Astrocyte (in vitro differentiated cells and primary cell): ENCODE measurements at places on chromosomes 1 and 21.

GRCh38 chr1:22166439-22166838 is 23.5 kb upstream of the WNT4 start:
- no peak for DNase-seq

GRCh38 chr1:84635429-84635828 is 54.8 kb downstream of the SSX2IP start:
- no peak for DNase-seq

DNA sequence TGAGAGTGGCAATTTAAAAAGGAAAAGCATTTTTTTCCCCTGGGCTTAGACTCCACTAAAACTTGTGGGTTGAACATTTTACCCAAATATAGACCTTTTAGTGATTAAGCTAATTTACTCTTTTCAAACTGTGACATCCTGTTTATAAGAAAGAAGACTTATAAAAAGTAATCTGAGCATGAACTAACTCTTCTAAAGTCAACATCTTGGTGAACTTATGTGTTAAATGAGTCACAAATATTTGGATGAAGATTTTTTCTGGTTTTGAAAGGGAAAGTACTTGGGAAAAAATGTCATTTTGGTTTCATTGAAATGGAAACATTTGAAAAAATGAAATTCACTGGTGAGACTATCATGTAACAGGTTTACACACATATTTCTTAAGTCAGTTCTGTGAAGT is 109.8 kb downstream of the KCNK2 start:
- DNase-seq, result peak; percentile 84

GRCh38 chr21:28516991-28517592 is 475.6 kb downstream of the LTN1 start:
- peak; percentile 26 for DNase-seq

DNA sequence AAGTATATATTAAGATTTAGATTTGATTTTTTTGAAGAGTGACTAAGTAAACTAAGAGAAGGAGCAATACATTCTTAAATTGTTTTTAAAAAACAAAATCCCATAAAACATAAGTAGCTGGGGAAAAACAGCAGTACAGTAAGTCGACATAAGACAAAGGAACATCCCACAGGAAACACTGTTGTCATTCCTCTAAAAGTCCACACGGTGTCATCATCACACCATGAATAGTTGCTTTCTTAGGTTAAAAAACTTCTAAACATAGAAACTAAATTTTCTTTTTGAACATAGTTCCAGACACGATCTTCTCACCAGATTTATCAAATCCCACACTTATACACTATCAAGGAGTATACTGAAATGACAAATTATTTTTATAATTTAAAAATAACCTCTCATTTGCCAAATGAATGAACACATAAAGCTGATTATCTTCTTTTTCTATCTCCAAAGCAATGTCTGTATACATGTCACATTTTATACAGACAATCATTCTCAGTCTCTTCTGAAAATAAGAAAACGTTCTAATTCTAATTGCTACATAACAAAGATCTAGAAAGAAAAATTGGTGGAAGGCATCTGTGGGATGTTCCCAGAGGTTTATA is 15.8 kb downstream of the ODF2L start:
- DNase-seq, result peak; percentile 65

GRCh38 chr1:70961374-70961975 is 86.1 kb downstream of the PTGER3 start:
- DNase-seq, result no peak

DNA sequence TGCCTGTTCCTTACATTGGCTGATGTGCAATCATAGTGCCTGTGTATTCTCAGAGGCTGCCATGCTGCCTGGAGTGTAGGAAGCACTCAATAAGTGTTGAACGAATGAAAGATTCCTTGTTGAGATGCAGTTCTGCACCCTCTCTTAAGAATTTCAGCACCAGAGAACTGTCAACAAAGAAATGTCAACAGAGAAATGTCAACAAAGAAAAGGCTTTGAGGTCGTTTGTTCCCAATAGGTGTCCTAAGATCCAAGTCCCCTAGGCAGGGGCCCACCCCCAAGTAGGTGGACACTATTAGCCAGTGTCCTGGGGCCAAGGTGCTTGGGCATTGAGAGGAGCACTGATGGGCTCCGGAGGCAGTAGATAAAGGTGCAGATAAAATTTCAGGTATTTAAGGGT is 12.6 kb downstream of the KCND3 start:
- no peak for DNase-seq

DNA sequence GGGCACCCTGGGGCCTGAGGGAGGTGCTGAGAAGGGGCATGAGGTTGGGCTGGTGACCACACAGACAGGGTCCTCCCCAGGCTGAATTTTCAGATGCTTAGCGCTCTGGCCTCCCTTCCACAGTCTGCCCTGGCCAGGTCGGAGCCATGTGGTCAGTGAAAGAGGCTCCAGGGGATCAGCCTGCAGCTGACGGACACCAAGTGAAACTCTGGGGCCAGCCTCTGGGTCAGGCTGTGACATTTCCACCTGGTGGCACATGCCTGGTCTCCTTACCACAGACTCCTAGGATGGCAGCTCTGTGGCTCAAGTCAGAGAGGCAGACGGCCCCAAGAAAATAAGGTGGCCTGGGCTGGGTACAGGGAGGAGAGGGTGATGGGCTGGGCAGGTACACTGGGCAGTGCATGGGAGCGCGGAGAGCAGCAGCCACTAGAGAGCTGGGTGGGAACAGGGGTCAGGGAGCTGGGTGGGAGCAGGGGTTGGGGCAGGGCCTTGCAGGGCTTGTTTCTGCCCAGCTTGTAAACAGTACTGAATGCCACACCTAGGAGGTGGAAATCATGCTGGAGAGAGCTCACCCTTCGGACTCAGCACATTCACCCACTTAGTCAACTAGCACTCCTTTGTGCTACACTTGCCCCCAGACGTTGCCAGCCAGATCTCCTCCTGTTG is 20.7 kb upstream of the ADARB1 start:
- DNase-seq, result no peak

DNA sequence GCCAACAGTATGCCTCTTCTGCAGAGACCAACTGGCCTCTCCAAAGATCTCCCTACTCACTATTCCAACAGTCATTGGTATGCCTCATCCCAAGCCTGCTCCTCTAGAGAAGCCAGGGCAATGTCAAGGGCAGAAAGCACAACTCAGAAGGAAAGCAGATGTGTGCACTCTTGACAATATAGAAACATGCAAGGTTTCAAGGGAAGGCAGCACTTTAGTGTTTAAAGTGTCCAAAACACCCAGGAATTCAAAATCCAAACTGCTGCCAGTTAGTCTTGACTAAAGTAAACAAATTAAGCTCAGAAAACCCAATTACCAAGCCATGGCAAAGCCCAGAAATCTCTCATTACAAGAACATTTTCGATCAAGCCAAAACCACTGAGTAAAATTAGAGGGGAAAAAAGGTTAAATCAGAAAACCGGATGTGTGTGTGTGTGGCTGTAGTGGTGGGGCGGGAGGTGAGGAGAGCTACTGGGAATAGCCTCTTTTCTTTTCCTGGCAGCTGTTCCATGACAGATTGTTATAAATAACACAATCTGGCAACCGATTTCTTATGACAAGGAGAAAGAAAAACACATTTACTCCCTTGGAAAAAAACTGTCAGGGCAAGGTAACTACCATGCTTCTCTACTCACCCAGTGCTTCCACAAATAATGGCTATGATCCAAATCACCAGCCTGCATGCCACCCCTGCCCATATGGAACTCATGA is 39.2 kb downstream of the EIF2B3 start:
- DNase-seq, result peak; percentile 86

DNA sequence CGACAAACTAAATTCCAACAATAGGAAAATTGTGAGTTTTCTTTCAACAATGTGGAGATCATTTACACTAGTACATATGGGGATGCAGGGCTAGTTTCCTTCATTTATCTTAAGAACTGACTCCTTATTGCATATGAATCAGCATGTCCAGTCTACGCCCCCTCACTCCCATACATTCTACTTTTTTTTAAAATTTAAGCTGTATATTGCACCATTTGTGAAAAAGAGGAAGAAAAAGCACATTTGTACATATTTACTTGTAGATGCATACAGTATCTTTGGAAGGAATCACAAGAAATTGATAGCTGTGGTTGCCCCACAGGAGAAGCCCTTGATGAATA is 15.9 kb downstream of the VPS26C start:
- DNase-seq, result no peak

DNA sequence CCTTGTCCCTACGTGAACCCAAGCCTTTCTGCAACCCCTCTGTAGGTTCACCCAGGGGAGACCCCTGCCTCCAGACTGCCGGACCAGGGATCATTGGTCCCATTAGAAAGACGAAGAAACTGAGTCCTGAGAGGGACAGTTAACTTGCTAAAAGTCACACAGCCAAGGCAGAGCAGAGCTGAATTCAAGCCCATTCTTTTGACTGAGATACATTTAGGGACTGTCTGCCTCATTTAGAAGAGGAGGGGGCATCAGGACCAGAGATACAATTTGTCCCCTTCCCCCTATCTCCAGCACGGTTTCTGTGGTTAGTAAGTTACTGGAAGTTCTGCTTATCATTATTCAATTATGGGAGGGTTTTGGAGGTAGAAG is 19.1 kb downstream of the KCNQ4 start:
- no peak for DNase-seq

- DNase-seq, result no peak
These were observed 10.4 kb upstream of the TMEM240 start for GRCh38 chr1:1550591-1551432.

DNA sequence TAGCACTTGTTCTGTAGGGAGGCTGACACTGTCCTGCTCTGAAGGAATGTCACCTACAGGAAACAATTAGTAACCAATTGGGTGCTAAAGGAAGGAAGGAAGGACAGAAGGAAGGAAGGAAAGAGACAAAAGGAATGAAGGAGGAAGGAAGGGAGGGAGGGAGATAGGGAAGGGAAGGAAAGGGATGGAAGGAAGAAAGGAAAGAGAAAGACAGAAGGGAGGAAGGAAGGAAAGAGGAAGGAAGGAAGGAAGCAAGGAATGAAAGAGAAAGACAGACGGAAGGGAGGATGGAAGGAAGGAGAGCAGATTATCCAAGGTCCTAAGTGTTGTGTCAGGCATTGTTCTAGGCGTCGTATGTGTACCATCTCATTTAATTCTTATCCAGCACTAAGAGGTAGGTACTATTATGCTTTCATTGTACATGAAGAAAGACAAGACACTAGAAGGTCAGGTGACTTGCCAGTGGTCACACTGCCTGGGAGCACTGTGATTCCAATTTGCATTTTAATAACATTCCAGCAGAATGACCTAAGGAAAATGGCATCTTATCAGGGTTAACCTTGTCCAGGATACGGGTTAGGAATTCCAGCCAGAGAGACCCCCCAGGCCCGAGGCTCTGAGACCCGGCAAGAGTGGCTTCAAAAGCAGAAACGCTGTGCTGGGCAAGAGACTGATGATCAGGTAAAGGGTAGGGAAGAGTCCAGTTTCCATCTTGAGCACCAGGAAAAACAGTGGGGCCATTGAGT is 29.6 kb downstream of the CLIC6 start:
- DNase-seq, result no peak
